Fibroblast of skin of left biceps (primary cell): ENCODE measurements at places on chromosomes 12 and 14.

GRCh38 chr12:62654326-62655241, 188.0 kb downstream of the MON2 start:
- no peak for DNase-seq

DNA sequence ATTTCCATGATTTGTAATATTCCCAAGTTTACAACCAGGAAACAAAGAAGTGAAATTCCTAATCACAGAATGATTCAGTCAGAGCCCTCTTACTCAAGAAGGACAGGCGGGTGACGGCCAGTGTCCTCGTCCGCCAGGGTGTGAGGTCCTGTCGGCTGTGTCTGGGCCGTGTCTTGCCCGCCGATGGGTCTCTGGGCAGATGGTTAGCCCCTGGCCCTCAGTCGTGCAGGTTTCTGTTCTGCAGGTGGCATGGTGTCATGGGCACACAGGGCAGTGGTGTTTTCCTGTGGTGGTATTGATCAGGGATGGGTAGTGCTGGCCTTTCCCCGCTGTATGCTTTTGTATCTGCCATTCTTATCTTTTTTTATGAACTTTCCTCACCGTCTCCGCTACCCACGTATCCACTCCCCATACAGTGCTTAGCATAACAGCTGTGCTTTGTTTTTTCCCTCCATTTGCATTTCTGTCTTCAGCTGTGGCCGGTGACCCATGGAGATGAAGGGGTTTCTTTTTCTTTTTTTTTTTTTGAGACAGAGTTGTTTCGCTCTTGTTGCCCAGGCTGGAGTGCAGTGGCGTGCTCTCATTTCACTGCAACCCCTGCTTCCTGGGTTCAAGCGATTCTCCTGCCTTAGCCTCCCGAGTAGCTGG, 100.7 kb downstream of the TSPAN9 start:
- no peak for DNase-seq

GRCh38 chr12:46702581-46703344, 123.0 kb downstream of the SLC38A4 start:
- no peak for DNase-seq

DNA sequence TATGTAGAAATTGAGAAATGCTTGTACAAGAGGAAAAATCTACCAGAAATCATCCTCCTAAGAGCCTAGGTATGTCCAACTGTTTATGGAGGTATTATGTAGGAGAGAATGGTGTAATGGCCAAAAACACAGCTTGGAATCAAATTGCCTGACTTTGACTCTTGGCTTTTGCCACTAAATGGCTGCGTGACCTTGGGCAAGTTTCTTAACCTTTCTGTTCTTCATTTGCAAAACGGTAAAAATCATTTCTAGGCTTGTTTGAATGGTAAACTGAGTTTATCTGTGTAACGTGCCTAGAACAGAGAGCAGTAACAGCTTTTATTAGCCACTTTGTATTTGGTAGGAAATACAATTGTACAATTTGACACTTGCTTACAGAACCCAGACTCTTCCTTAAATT, 4.9 kb upstream of the GRIP1 start:
- DNase-seq: no peak

DNA sequence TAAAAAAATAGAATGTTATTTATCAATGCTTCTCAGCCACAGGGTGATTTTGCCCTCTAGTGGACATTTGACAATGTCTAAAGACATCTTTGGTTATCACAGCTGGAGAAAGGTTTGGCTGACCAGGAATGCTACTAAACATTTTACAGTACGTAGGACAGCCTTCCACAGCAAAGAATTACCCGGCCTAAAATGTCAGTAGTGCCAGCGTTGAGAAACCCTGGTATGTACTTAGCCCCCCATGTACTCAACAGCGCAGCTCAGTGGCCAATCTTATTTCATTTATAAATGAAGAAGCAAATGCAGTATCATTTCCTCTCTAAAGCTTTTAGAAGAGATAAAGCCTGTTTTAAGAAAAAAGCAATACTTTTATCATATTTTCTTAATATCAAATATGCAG, 5.8 kb downstream of the MARK3 start:
- DNase-seq: no peak

DNA sequence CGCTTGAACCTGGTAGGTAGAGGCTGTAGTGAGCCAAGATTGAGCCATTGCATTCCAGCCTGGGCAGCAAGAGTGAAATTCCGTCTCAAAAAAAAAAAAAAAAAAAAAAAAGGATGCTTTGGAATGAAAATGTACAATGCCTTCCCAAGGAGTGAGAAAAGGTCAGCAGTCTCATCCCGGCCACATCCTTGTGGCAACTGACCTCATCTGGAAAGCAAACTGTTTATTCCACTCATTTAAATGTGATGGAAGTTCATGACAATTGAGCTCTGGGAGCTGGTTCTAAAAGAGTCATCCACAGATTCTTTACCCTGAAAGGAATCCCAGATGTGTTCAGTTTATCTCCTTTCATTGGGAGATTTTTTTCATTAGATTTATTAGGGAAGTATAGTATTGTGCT, 19.4 kb upstream of the LIMA1 start:
- no peak for DNase-seq
